ENCODE measurements at places on chromosomes 2 and 18.

- no peak for DNase-seq
These were observed 642.7 kb downstream of the NR4A2 start for GRCh38 chr2:155689791-155690190.

GRCh38 chr2:107132070-107132469, 246.1 kb upstream of the ST6GAL2 start:
- no peak for DNase-seq

GRCh38 chr2:181552808-181553207, 95.6 kb downstream of the ITGA4 start:
- no peak for DNase-seq

GRCh38 chr2:151027151-151027550, 234.5 kb downstream of the RBM43 start:
- no peak for DNase-seq
